ENCODE measurements at places on chromosomes 12 and 14.

GRCh38 chr14:20988717-20989470 lies 886 bp upstream of the METTL17 start:
- no peak for DNase-seq

GRCh38 chr12:28857369-28857768 lies 291.7 kb upstream of the FAR2 start:
- DNase-seq, result no peak

DNA sequence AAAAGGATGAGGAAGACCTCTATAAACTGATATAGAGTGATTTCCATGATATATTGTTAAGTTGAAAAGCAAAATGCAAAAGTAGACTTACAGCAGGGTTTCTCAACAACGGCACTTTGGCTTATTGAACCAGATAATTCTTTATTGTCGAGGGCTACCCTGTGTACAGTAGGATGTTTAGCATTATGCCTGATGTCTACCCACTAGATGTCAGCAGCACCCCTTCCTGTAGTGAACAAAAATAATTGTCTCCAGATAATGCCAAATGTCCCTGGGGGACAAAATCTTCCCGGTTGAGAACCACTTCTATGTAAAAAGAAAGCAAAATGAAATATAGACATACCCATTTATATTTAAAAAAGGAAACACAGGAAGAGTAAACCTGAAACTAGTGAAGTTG lies 32.4 kb downstream of the ABCD2 start:
- DNase-seq, result peak; percentile 4

- no peak for DNase-seq
Measured at GRCh38 chr12:64631197-64631596, 20.9 kb downstream of the RASSF3 start.

DNA sequence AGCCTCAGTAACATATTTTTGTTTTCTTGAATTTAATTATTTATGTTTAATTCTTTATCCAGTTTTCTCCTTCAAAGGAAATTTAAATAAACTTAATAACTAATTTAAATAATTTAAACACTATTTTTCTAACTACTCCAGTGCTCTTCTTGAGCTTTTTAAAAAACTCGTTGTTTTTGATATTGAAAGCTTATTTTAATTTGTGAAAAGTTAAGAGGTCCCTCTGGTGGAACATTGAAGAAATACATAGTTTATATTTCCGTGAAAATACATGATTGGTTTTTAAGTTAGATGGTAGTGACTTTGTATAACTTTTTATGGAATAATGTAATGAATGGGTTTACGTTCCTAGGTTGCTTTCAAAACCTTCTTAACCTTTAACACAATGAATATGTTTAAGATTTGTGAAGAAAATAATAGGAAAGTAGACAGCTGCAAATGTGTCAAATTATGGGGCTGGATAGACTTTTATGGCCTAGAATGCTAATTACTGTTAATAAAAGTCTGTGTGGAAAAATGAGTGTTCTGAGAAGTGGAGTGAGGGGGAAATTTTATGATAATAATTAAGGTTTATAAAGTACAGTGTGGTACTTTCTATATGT lies 45.9 kb upstream of the MSRB3 start:
- peak; percentile 17 for DNase-seq

DNA sequence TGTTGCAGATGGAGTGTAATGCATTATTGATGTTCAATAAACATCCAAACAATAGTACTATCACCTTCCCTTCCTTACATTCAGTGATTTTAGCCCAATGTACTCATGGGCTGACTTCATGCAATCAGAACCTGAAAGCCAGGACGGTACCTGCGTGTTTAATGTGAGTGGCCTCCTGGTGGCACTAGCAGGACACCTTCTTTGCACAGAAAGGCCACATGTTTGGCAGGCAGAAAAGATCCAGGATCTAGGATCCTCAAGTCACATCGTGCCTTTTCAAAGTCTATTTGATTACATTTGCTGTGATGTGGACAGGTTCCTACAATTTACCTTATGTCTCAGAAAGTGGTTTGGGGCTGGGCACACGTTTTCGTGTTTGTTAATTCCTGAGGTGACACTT lies 82.9 kb downstream of the NEDD1 start:
- DNase-seq, result no peak

DNA sequence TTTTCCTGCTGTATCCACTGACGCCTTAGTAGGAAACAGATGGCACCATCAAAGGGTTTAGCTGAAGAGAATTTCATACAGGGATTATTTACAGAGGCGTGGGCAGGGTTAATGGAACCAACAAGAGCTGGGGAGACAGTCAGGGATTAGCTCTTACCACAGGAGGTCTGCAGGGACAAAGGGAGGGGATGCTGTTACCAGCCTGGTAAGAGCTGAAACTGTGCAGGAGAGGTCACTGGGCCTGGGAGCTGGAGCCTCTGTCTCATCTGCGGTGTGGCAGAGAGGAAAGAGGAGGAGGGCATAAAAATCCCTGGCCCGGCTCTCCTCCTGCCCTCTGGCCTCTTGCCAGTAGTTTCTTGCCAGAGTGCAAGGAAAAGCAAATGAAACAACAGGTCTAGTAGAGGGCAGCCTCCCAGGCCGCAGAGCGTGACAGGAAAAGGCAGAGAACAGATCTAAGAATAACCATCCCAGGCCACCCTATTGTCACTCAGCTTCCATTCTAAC lies 18.9 kb upstream of the POC1B start:
- DNase-seq, result peak; percentile 26

- no peak for DNase-seq
Measured at GRCh38 chr14:105748204-105748578, 221.8 kb downstream of the TMEM121 start.

- no peak for DNase-seq
Measured at GRCh38 chr14:76682367-76682766, 78.9 kb upstream of the VASH1 start.

DNA sequence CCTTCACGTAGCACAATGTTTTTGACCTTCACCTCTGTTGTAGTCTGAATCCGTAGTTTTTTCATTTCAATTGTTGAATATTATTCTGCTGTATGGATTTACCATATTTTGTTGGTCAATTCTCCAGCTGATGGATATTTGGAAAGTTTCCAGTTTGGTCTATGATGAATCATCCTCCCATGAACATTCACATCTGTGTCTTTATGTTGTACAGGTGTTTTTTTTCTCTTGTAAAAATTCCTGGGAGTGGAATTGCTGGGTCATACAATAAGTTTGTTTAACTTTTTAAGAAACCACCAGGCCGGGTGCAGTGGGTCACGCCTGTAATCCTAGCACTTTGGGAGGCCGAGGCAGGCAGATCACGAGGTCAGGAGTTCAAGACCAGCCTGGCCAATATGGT lies 36.7 kb upstream of the GNG2 start:
- DNase-seq, result peak; percentile 17

DNA sequence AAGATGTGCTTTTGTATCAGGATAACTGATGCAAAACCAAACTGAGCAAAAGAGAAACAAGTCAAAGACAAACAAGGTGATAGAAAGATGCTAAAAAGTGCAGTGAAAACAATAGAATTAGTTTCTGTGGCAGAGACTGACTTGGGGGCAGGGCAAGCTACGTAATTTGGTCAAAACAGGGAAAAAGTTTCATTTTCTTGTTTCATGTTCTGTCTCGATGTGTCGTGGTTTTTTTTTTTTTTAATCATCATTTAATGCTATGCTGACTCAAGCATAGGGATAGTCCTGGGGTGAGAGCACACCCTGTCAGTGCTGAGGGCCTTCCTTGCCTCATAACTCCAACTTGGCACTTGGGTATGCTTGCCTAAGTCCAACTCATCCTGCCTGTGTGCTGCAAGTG lies 144.1 kb upstream of the PTPRQ start:
- no peak for DNase-seq

- no peak for DNase-seq
Measured at GRCh38 chr14:106395456-106396050, 869.2 kb downstream of the TMEM121 start.

- peak; percentile 40 for DNase-seq
Measured at GRCh38 chr12:49693931-49694444, 13.2 kb downstream of the FMNL3 start.

DNA sequence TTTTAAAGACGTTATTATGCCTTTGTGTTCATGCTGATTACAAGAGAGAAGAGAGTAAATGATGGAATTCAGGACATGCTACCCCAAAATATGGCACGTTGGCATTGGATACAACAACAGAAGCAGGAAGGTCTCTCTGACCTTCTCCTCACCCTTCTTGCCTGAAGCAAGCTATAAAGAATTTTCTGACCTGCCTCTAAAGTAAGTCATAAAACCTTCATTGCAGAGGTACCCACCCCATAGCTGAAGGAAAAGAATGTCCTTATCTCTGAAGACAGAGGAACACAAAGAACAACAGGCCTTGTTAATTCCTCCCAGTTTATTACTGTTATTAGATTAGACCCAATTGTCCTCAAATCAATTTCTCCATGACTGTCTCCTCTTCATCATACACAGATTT lies 176.2 kb downstream of the FBXL14 start:
- no peak for DNase-seq

DNA sequence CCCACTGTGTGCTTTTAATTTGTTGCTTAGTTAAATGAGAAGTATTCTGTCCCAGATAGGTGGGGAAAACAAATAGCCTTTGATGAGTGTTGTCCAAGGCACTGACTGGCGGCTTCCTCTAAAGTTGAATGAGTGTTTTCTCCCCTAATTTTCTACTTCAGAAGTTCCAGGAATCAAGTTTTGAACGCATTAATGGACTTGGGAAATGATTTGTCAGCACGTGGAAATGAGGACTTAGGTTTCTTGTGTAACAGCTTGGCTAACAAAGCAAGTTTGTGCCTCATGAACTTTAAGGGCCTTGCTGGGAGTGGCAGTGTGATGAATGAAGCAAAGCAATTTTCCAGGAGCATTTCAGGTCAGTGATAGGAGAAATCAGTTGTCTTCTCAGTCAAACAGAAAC lies 56.9 kb downstream of the LIN52 start:
- no peak for DNase-seq

- DNase-seq, result peak; percentile 66
Measured at GRCh38 chr12:74537126-74537706, 419 bp upstream of the ATXN7L3B start.

DNA sequence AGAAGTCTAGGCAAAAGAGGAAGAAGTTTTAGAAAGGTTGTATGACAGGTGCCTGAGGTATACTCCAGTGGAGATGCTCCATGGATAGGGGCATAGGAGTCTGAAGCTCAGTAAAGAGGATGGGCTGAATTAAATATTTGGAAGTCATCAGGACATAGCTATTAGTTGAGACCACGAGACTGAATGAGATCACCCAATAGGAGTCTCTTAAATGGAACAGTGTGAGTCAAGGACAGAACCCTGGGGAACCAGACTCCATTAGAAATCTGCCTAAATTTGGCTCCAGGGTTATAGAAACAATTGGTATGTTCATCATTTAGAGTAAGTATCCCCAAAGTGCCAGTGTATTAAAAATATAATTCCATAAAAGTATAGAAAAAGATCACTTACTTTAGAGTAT lies 172.6 kb downstream of the PRKCH start:
- DNase-seq, result no peak

GRCh38 chr12:109793411-109793810 lies 39.8 kb downstream of the TRPV4 start:
- DNase-seq, result no peak

- DNase-seq, result peak; percentile 98
Measured at GRCh38 chr12:27179400-27180214, 64.5 kb upstream of the STK38L start.

- peak; percentile 95 for DNase-seq
Measured at GRCh38 chr14:81401420-81402122, 1.4 kb upstream of the STON2 start.

DNA sequence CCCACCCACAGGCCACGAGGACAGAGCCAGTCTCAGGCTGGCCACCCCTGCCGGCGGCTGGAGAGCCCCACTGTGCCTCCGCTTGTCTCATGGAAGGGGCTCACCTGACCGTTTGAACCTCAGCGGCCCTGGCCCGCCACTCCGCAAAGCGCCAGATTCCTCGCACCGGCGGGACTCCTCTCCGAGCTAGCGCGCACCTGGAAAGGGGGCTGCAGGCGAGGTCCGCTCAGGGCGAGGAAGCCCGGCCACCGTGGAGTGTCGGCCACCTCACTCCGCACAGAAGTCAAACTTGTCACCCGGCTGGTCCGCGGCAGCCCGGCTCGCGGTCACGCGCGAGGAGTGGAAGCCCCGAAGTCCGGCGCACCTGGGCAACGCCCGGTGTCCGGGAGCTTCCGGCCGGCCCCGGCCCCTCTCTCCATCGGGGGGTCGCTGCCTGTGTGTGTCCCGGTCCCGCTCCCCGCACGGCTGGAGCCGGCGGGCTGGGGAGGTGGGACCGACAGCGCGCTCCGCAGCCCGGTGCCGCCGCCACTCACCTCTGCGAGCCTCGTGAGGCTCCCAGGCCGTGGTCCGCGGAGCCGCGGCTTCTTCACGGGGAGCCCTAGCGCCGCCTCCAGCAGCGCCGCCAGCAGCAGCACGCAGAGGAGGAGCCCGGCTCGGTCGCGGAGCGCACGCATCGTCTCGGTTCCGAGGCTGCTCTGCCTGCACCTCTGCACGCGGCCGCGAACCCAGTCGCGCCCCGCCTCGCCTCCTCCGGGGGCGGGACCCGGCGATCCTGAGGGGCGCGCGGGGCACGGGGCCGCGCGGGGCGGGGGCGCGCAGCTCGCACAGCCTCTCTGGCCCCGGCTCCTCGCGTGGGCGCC lies at the start of gene ISM2:
Gene ISM2 (minus strand): TSS at position 697 of the 860 bp plus-strand sequence. CDS start 23 bp downstream, at position 674.
- DNase-seq, result peak; percentile 15

- no peak for DNase-seq
Measured at GRCh38 chr12:106120519-106121105, 18.1 kb downstream of the NUAK1 start.

DNA sequence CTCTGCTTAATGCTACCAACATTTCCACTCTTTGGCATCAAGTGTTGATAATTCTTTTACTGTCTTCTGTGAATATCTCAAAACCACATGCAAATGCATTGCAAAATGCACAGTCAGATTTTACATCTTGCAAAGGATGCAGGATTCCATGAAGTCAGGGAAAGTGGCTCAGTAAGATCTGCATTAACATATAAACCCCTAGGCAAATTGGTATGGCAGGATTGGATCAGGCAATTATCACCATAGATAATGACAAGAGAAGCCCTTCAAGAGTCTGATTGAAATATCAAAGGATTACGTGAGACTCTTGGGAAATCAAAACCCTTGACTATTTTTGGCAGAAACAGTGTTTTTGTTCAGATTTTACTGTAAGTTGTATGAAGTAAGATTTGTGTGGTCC lies 71.0 kb downstream of the TMTC2 start:
- DNase-seq, result no peak

DNA sequence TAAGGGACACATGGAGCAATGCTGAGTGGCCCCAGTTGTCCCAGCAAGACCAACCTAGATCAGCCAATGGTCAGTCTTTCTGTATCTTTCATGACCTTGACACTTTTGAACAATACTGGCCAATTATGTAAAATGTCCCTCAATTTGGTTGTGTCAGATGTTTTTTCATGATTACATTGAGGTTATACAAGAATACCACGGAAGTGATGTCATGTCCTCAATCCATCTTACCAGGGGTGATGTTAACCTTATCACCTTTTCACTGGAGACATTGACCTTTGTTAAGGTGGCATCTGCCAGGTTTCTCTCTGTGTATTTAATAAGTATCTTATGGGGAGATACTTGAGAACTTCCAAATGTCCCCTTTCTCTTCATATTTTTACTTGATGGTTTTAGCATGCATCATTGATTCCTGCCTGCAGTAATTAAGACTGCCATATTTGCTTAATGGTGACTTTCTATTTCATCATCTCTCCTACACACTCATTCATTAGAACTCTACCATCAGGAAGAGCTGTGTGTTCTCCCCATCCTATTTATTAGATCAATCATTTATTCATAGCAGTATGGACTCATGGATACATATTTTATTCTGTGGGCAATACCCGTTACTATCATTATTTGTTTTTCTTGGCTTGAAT lies 64.7 kb upstream of the RFLNA start:
- DNase-seq, result no peak

- no peak for DNase-seq
Measured at GRCh38 chr14:20468764-20469241, 403 bp upstream of the PNP start.

GRCh38 chr14:50946234-50946935 lies 2.1 kb upstream of the PYGL start:
- DNase-seq, result no peak
